ENCODE measurements at places on chromosomes 12 and 14.

- DNase-seq = no peak
These were observed 56.8 kb downstream of the BTG1 start for GRCh38 chr12:92088805-92089204.

GRCh38 chr12:1216560-1216959 lies 225.5 kb downstream of the ERC1 start:
- no peak for DNase-seq

DNA sequence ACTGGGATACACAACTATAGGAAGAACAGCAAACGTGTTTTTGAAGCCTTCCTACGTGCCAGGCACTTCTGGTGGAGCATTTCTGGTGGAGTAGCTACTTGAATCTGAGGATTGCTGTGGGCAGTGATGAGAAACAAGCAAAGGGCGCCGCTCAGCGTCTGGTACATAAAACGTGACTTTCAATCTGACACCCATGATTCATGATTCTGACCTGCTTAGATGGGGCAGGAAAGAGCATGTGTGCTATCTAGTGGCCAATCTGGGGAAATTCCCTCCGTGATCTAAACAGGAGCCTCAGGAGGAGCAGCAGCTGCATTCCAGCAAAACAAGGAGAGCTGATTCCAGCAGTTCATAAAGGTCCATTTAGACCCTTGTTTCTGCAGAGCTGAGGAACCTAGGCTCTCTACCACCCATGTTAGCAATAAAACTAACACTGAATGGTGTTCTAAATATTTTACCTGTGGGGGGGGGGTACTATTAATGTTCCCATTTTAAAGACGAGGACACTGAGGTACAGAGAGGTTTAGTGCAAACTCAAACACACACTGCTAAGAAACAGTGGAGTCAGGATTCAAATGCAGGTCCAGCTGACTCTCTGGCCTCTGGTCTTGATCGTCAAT lies 37.8 kb downstream of the PAH start:
- DNase-seq = no peak

DNA sequence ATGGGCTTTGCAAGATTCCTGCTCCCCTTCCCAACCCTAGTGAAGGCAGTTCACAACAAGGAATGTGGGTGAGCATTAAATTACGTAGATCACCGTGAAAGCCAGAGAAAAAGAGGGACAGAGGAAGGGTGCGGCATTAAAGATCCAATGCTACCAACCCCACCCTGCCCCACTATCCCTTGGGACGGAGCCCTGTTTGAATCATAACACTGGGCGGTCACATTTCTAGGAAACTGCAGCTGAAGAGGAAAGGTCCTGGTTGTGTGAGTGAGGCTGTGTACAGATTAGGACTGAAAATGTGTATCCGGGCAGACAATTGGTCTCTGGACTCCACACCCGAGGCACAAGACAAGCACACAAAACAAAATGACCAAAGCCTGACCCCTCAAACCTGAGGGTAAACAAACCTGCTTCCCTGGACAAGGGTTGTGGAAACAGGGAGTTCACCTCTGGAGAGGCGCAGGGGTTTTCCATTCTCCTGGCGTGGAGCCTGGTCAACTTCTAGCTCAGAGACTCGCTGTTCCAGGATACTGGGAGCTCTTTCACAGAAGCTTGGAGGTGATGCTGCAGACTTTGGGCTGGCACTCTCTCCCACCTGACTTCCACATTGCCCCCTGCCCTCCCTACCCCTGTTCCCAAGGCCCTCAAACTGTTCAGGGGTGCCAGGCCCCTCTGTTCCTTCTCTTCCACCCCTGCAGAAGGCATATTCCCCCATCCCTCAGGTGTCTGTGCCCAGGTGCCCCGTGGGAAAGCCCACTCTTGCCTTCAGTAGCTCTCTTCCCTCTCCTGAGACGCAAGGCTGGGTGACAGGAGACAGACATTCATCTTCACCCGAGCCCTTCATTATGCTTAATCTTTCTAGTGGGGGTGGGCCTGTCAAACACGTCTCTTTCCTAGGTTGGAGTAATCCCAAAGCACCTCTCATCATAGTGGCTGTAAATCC lies 16.5 kb downstream of the NINJ2 start:
- no peak for DNase-seq

DNA sequence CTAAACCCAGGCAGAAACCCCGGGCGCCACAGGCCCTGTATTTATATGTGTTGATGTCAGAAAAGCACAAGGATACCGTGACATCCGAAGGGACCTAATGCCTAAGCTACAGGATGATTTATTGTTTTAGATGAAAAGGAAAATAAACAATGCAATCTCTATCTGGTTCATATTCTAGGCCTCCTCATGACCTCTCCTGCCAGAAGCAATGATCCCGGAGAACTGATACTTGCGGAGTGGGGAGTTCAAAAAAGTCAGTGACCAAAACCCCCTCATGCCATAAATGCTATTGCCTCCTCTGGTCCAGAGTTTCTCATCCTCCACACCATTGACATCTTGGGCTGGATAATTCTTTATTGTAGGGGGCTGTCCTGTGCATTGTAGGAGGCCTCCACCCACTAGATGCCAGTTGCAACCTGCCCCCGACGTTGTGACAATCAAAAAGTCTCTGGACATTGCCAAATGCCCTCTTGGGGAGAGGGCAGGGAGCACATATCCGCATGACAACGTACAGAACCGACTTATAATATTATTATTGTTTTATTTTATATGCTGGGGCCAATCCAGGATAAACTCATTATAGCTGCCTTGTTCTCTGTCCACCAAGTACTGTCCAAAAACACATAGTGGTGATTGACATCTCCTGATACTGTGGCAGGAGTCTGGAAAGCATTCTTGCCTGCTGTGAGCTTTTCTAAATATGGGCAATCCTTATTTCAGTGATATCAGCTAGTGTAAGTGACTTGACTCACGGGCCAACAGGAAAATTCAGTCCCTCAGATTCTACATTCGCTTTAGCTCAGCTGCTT lies 1.1 kb upstream of the CSRP2 start:
- no peak for DNase-seq

Data from activated effector memory CD4-positive, alpha-beta T cell treated with Interleukin-2 at 50 U/mL for 16 hours (primary cell).